ENCODE measurements at places on chromosomes 5 and 9. TPM values are rescaled to one million over a fixed set of nuclear protein-coding genes. Genes with fewer than 3 reads are reported as not detected.

DNA sequence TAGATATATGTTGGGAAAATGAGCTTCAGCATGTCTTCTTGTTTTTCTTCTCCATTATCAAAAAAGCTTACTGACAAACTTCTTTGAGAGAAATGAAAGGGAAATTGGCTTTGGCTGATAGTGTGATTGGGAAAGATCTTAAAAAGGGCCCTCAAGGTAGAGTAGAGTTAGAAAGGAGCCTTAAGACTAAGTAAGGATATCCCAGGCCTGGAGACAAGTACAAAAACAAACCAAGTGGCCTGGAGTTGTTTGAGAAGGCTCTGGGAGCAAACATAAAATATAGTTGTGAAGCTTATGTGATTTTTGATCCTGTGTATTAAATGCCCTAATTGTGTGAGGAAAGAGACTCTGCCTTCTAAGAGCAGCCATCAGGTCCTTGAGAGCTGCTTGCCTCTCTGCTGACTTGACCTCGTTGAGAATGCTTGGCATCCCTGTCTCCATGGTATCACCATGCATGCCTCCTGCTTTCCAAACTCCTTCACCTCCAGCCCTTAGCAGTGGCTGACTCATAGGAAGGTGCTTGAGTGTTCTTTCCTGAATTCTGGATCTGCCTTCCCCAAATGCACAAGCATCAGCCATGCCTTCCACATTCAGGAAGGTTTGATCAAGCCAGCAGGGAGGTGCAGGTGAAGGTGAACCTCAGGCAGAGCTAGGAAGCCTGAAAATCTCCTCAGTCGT, 78.9 kb downstream of the SMARCA2 start:
- no peak for DNase-seq
- H3K27me3 ChIP-seq: no peaks in the 10 kb centered on the region
- H3K4me1 ChIP-seq: peaks cover 8% of the 10 kb centered on the region

The ERP44 gene
- 15.8 TPM for total RNA-seq

- no peaks in the 10 kb centered on the region for H3K4me1 ChIP-seq
- no peak overlapping the region for H3K27ac ChIP-seq
- H3K36me3 ChIP-seq: no peaks in the 10 kb centered on the region
- no peak for DNase-seq
Measured at GRCh38 chr5:89270901-89271300, 387.9 kb upstream of the MEF2C start.

DNA sequence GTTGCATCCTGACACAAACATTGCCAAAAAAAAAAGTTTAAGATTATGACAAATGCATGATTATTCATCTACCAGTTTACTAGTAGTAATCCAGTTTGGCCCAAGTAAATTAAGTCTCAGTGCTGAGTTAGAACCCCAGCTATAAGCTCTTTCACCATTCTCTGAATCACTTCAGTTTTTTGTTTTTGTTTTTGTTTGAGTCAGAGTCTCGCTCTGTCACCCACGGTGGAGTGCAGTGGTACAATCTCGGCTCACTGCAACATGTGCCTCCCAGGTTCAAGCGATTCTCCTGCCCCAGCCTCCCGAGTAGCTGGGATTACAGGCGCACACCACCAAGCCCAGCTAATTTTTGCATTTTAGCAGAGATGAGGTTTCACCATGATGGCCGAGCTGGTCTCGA, 1.5 kb upstream of the PCYOX1L start:
- H3K27ac ChIP-seq: peak overlapping the region; percentile 20
- H3K4me1 ChIP-seq: peaks cover 84% of the 10 kb centered on the region
- peak overlapping the region; percentile 18 for H3K4me3 ChIP-seq
- no peak for DNase-seq
- H3K27me3 ChIP-seq: no peaks in the 10 kb centered on the region
- H3K36me3 ChIP-seq: peaks cover 67% of the 10 kb centered on the region

The CNTNAP3 gene
- total RNA-seq: not detected

The OTP gene
- total RNA-seq: not detected

The ANKRD20A1 gene
- total RNA-seq: 1.2 TPM

GRCh38 chr9:97860451-97861147, 7.6 kb downstream of the FOXE1 start:
- no peak overlapping the region for H3K4me3 ChIP-seq
- H3K27me3 ChIP-seq: peaks cover 67% of the 10 kb centered on the region
- DNase-seq: no peak
- H3K27ac ChIP-seq: no peak overlapping the region
- peaks cover 12% of the 10 kb centered on the region for H3K4me1 ChIP-seq
- peaks cover 5% of the 10 kb centered on the region for H3K36me3 ChIP-seq

DNA sequence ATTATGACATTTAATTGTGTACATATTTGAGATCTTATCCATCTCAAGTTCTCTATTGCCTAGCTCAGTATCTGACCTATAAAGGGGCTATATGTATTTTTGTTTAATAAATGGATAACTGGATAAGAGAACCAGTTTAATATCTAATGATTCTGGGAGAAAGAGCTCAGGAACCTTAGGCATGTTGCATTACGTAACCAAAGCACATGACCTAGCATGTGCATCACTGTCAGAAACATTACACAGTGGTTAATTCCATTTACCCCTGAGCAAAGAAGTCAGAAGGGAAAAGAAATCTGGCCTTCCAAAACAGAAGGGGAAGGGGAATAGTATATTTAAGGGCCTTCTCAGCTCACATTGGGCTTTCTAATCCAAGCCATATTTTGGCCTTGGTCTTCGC, 12.3 kb downstream of the PAPPA start:
- no peaks in the 10 kb centered on the region for H3K4me1 ChIP-seq
- H3K27me3 ChIP-seq: no peaks in the 10 kb centered on the region
- no peak overlapping the region for H3K4me3 ChIP-seq

The IFNA13 gene
- total RNA-seq: not detected

GRCh38 chr9:89853161-89853560, 248.3 kb downstream of the GADD45G start:
- no peak overlapping the region for H3K4me3 ChIP-seq
- DNase-seq: no peak
- H3K36me3 ChIP-seq: no peaks in the 10 kb centered on the region
- no peaks in the 10 kb centered on the region for H3K4me1 ChIP-seq
- no peak overlapping the region for H3K27ac ChIP-seq
- H3K27me3 ChIP-seq: peaks cover 26% of the 10 kb centered on the region

- no peaks in the 10 kb centered on the region for H3K4me1 ChIP-seq
- H3K4me3 ChIP-seq: no peak within 1 kb of the TSS
- peaks cover 5% of the 10 kb centered on the region for H3K36me3 ChIP-seq
- DNase-seq: no peak
- H3K27ac ChIP-seq: no peak within 1 kb of the TSS
- H3K27me3 ChIP-seq: peaks cover 7% of the 10 kb centered on the region
Measured at GRCh38 chr5:141208478-141208877, at the start of gene PCDHB12. TSS of gene PCDHB12 (plus strand) at chr5:141208719. CDS start at chr5:141208908, 189 bp downstream.

DNA sequence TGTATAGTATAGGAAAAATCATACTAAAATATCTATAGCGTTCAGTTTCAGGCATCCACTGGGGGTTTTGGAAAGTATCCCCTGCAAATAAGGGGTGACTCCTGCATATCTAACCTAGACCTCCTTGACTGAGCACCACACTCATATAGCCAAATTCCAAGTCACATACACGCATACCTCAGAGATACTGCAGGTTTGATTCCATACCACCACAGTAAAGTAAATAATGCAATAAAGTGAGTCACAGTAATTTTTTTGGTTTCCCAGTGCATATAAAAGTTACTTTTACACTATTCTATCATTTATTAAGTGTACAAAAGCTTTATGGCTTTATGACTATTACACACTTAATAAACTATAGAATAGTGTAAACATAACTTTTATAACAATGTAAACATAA, 151.3 kb downstream of the CCDC192 start:
- no peak overlapping the region for H3K27ac ChIP-seq
- peaks cover 6% of the 10 kb centered on the region for H3K4me1 ChIP-seq
- H3K27me3 ChIP-seq: no peaks in the 10 kb centered on the region
- no peak overlapping the region for H3K4me3 ChIP-seq

GRCh38 chr5:39186289-39186688, 33.1 kb downstream of the FYB1 start:
- H3K27me3 ChIP-seq: no peaks in the 10 kb centered on the region
- H3K36me3 ChIP-seq: peaks cover 44% of the 10 kb centered on the region
- no peak for DNase-seq
- peak overlapping the region; percentile 71 for H3K4me3 ChIP-seq
- H3K4me1 ChIP-seq: peaks cover 89% of the 10 kb centered on the region
- H3K27ac ChIP-seq: peak overlapping the region; percentile 89

GRCh38 chr5:135833961-135834638, 363 bp upstream of the SLC25A48 start:
- H3K36me3 ChIP-seq: no peaks in the 10 kb centered on the region
- no peak for DNase-seq
- no peak overlapping the region for H3K27ac ChIP-seq
- no peak overlapping the region for H3K4me3 ChIP-seq
- peaks cover 3% of the 10 kb centered on the region for H3K4me1 ChIP-seq

The LCN12 gene
- 1.0 TPM for total RNA-seq

The FBXW5 gene
- 103 TPM for total RNA-seq

- DNase-seq: no peak
- H3K36me3 ChIP-seq: no peaks in the 10 kb centered on the region
- H3K4me3 ChIP-seq: no peak overlapping the region
- H3K4me1 ChIP-seq: no peaks in the 10 kb centered on the region
- H3K27me3 ChIP-seq: no peaks in the 10 kb centered on the region
- H3K27ac ChIP-seq: no peak overlapping the region
Measured at GRCh38 chr5:8053270-8053669, 184.3 kb downstream of the MTRR start.

The ACOT12 gene
- total RNA-seq: not detected

DNA sequence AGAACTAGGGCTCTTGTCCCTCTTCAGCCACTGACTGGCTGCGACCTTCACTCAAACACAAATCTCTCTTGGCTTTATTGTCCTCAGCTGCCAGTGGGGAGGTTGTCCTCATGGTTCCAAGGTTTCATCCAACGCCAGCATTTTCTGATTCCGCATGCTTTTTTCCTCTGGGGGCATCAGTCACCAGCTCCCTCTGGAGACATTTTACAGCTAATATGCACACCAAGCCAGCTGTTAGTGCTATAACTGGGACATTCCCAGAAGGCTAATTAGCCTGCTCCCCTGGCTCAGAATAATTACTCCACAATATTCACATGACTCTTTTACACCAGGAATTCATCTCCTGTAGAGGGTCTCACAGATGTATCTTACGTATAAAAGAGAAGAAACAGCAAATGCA, 193.6 kb upstream of the ANKRD55 start:
- no peaks in the 10 kb centered on the region for H3K4me1 ChIP-seq
- H3K4me3 ChIP-seq: no peak overlapping the region
- DNase-seq: no peak
- H3K36me3 ChIP-seq: no peaks in the 10 kb centered on the region

DNA sequence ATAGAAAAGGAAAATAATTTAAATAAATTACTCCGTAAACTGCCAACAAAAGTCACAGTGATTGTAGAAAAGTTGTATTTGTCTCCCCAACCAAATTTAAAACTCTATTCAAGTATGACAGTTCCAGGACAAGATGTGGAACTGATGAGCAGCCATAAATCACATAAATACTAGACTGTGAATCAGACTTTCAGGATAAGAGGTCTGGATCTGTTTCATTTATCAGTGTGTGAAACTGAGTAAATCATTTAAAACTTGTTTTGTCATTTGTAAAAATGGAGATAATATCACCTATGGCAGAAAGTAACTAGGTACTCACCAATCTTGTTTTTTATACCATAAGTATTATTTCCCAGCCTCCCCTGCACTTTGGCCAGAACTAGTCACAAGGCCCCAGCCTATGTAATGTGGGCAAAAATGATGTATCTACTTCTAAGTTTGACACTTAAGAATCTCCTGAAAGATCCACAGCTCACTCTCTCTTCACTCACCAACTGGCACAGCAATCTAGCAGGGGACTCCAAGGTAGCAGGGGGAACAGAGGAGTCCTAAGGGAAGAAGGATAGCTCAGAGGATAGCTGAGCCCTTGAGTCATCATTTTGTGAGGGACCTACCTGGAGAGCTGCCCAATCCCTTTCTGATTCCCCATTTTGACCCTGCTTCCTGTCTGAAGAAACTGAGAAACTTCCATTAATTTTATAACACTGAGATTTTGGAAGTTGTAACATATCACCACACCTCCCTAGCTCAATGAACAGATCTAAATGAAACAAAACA, 31.6 kb downstream of the TMEM161B start:
- no peak overlapping the region for H3K4me3 ChIP-seq
- no peaks in the 10 kb centered on the region for H3K27me3 ChIP-seq
- H3K4me1 ChIP-seq: peaks cover 2% of the 10 kb centered on the region
- H3K27ac ChIP-seq: no peak overlapping the region

DNA sequence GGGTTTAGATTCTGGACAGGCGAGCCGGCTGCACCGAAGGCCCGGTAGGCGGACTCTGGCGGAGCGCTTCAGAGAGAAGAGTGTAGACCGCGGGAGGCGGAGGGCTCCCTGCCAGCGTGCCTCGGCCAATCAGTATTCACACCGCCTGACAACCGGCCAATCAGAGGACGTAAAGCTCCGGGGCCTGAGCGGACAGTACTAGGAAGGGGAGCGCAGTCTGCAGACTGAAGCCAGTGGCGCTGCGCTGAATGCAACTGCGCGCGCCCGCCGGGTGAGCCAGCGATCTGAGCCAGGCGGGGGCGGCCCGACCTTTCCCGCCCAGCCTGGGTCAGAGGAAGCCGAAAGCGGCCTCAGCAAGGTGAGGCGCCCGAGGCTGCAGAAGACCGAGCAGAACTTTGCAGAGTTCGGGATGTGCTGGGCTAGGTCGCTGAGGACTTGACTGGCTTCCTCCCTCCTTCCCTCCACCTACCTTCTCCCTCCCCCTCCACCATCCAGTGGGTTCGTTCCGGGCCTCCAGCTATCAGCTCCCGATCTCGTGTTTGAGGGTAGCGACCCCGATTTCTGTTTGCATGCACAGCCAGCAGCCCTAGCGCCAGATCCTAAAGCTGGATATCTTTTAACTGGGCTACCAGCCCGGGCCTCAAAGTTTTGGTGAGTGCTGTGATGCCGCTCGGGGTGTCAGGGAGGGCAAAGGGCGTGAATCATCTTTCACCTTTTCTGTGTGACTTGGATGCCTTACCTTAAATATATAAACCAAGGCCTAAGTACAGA, at the start of gene DMRT2:
Gene DMRT2, plus strand, starts transcription at position 233 of the 771 bp plus-strand sequence. CDS start 1,257 bp downstream, outside the sequence.
- peaks cover 88% of the 10 kb centered on the region for H3K27me3 ChIP-seq
- H3K4me1 ChIP-seq: peaks cover 43% of the 10 kb centered on the region
- peak within 1 kb of the TSS; percentile 56 for H3K27ac ChIP-seq
- no peak for DNase-seq
- H3K4me3 ChIP-seq: peak within 1 kb of the TSS; percentile 44

Data from activated CD8-positive, alpha-beta T cell treated with anti-CD3 and anti-CD28 coated beads, Interleukin-2, amount 10 ng/mL, durations not matched to agents 7 days and 5 days (primary cell).